ENCODE measurements at places on chromosomes 6 and 20.

- no peak for DNase-seq
Observed at GRCh38 chr6:80689716-80690395, 583.4 kb downstream of the BCKDHB start.

GRCh38 chr6:148653138-148653776, 93.6 kb upstream of the UST start:
- DNase-seq = peak; percentile 12

GRCh38 chr20:33812152-33812849, 1.2 kb downstream of the CHMP4B start:
- DNase-seq = peak; percentile 73

DNA sequence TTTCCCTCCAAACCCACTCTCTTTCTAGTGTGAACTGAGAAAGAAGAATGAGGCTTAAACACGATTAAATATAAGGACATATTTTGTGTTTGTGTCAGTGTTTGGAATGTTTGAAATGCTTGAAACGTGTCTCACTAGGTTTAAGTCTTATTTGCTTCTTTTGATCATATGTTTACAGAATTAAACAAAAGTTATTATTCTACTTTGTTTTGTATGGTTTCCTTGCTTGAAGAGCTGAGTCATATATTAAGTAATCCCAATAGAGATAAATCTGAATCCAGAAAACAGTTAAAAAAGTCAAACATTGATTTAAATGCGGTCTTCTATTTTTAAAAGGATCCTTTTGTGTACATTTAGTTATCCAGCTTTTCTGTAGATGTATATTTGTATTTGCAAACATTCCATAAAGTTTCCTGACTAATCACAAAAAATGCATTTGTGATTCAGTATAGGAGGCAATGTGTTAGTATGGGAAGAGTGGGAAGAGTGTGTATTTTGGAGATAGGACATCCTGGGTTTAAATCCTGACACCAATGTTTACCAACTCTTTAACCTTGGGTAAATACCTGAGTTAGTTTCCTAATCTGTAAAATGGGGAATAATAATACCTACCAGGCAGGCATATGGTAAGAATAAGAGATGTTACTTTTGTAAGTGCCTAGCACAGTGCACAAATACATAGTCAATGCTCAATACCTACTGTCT, 72.9 kb downstream of the TSBP1 start:
- DNase-seq = peak; percentile 34

- no peak for DNase-seq
Observed at GRCh38 chr20:23065266-23066201, 16.1 kb upstream of the THBD start.

DNA sequence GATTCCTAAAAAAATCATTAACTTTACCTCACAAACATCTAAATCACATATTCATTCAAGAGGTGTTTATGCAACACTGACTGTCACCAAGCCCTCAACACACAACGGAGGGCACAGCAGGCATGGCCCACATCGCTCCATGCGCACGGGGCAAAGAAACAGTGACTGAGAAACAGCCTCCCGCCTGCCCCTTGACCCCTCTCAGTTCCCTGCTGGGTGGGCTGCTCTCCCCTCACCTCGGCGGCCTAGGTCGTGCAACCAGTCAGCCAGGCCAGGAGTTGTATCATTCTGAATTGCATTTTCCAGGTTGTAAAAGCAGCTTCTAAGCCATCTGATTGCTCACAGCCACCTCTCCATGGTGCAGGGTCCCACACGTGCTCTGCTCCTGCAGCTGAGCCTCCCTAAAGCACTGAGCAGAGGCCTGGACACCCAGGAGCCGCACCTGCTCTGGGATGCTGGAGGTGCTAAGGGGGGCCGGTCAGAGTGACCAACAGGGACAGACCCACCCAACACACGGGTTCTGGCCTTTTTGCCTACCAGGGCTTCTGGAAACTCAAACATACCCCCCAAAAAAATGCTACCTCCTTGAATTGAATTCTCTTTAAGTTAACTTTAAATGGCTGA, 37.9 kb downstream of the TAF4 start:
- no peak for DNase-seq

DNA sequence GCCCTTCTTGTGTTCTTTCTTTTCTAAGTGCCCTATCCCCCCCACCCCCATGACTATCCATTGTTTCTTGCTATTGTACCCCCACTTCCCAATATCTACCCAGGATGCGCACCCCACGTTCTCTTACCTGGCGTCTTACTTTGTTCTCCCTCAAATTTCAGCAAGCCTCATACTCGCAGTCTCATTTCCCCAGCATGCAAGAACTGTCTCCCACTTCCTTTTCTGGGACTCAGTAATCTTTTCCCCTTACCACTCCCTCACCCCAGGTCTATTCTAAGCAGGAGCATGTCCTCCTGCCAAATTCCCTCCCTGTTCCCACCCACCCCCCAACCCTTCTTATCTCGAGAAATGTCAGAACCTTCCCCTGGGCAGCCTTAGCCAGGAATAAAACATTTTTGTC, 1.7 kb upstream of the EHMT2 start:
- DNase-seq = no peak

DNA sequence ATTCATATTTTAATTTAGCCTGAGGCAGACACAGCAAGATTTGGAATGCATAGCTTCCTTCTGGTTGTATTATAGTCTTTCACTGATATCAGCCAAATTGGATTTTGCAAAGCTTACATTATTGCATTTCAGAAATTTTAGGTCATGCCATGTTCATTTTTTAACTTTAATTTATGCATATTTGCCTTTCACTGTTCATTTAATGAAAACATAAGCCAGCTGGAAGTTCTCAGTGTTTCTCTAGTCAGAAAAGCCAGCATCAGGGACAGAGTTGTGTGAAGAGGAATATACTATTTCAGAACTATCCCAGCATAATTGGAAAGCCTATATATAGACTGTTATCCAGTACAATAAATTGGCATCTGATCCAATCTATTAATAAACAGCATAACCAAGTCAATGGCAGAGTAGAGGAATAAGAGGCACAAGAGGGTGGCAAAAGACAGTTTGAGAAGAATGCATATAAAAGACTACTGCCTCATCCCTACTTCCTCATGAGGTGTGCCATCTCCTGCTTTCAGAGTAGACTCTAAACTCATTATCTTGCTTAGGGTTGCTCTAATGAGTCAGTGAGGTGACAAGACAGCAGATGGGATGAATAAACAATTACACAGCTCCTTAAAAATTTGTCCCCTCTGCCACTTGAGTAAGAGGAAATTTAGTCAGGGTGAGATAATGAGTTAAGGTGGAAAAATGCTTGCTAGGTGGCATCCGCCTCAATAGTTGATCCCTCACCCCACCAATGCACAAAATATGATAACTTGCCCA, 159.8 kb upstream of the HCRTR2 start:
- peak; percentile 10 for DNase-seq

DNA sequence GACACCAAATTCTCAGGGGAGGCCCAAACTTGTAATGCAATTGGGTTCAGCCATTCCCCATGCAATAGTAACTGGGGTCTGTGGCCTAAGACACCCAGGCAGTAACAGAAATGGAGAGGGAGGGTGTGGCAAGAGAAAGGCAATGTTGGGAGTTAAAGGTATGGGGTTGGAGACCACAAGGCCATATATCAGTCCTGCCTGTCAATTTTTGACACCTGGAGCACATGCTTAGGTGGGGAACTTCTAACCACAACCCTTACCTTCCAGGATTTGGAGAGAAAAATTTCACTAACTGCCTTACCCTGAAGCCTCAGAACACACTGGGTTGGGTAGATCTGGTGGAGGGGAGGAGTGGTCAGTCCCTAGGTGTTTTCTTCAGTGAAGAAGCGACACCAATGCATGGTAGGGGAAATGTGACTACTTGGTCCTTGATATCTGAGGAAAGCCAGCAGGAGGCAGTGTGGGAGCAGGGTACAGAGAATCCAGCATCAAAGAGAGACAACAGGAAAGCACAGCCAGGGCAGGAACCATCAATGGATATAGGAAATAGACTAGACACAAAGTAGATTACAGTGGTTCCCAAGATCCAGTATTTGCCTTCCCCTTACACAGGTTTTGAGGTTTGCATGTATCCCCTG, 6.8 kb upstream of the USP49 start:
- DNase-seq = peak; percentile 30

GRCh38 chr6:156026486-156027247, 571.0 kb upstream of the NOX3 start:
- DNase-seq = no peak

DNA sequence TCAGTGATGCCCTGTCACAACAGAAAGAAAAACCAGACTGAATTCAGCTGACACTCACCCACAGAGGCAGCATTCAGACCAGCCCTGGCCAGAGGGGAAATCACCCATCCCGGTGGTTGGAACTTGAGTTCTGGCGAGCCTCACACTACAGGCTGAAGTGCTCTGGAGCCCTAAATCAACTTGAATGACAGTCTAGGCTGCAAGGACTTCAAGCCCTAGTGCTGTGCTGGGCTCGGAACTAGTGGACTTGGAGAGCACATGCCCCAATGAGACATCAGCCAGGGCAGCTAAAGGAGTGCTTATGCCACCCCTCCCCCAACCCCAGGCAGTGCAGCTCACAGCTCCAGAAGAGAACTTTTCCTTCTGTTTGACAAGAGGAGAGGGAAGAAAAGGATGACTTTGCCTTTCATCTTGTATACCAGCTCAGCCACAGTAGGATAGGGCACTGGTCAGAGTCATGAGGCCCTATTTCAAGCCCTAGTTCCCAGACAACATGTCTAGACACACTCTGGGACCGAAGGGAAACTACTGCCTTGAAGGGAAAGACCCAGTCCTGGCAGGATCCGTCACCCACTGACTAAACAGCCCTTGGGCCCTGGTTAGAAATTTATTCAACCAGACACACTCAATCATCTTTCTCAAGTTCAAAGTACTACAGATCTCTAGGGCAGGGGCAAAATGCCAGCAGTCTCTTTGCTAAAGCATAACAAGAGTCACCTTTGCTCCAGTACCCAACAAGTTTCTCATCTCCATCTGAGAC, 43.2 kb upstream of the PNRC1 start:
- no peak for DNase-seq

GRCh38 chr6:167577891-167578361, 248.8 kb upstream of the AFDN start:
- DNase-seq = no peak

DNA sequence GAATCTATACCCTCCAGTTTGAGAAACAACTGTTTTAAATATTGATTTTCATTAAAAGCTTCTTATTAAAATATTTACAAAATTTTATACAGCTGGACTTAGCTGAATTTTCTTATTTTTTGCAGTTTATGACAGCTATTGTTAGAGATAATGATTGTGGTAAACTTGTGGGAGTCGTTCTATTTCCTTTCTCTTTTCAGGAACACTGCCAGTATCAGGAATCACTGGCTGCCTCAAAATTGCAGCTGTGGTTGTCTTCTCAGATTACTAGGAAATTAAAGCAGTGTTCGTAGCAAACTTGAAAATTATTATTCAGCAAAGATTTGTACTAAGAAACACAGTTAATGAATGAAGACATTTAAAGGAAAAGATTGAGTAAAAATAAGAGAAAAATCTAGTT, 311.0 kb downstream of the CENPW start:
- DNase-seq = peak; percentile 51

DNA sequence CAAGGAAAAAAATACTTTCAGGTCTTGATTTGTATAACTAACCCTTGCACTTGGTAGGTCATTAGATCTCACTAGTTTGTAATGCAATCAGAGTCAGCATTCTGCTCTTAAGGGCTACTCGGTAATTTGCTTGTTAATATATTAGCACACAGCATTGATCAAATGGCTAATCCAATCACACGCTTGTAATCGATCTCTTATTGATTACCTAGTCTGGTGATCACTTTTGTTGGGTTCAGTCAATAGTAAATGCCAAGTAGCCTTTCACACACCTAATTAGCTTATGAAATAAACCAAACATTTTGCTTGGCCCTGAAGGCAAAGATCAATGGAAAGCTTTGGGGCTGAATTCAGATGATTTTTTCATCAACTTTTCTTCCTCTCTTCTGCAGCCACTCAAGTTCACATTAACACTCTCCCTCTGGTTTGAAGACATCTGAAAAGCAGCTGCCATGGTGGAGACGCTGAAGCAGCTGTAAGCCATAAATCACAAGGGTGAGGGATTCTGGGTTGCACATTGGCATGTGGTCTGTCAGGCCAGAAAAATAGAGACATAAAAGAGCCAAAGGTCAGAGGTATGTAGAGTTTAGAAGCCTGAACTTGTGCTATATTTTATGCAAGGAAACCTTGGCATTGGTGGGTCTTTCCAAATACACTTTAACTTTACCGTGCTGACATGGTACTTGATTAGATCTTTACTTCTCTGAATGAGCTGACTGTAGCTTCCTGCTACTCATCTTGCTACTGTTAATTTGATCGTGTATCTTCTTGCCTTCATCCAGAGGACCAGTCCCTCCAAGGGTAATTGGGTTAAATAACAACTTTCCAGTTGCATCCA, 234.4 kb downstream of the SIM1 start:
- peak; percentile 23 for DNase-seq

DNA sequence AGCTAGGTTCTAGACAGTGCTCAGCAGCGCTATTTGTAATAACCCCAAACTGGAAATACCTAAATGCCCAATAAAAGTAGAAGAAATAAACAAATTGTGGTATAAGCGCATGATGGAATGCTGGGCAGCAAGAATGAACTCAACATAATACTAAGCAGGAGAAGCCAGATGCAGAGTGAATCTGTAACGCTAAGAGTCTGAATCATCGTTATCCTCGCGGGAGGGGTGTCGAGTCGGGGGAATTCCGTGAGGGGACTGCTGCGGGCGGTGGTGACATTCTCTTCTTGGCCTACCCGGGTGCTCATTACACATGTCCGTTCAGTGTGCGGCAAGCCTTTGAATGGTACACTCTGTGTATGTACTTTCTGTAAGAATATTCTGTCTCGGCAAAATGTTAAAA, 83.7 kb downstream of the SULF2 start:
- peak; percentile 54 for DNase-seq

GRCh38 chr6:107712665-107713551, 111.2 kb downstream of the SCML4 start:
- DNase-seq = peak; percentile 56

DNA sequence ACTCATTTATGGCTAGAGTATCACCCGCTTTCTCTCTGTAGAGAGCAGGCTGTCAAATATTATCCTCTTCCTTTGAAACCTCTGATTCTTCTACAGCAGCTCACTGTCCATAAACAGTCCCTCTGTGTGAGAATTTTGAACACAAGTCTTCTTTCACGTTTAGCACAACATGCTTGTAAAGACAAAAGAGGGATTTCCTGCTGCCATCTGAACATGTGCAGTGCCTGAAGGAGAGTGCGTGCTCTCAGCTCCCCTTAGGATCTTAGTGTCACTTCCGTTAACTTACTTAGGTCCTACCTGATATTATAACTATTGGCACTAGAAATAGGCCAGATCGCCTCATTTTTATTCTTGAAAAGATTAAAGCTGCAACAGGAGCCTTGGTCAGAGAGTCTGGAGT, 50.9 kb downstream of the FNDC1 start:
- DNase-seq = no peak

GRCh38 chr6:10418361-10418861, 3.5 kb upstream of the TFAP2A start:
- DNase-seq = no peak
